ENCODE measurements at places on chromosomes 7 and 10.

DNA sequence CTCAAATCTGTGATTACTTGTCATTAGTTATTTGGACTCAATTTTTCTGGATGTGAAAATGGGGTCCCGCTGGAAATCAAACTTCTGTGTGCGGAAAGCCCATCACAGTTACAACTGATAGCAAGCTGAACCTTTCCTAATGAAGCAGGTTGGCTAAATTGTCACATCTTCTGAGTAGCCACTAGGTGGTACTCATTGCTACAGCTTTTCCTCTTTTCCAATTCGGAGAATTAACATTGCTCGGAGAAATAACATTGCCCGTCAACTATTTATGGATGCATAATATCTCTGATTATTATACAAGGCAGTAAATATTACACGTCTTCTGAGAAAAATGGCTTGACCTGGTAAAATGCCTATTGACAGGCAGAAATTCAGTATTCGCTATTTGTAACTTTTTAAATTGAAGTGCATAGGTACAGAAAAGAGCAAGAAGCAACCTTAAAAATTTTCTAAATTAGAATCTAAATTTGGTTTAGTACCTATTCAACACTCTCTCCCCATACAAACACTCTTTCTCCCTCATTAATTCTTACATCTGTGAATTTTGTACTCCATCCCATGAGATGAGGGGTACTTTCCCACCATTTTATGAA, 17.3 kb upstream of the BLOC1S2 start:
- DNase-seq, result no peak

- DNase-seq, result no peak
Measured at GRCh38 chr10:48598936-48599829, 5.7 kb downstream of the ARHGAP22 start.

DNA sequence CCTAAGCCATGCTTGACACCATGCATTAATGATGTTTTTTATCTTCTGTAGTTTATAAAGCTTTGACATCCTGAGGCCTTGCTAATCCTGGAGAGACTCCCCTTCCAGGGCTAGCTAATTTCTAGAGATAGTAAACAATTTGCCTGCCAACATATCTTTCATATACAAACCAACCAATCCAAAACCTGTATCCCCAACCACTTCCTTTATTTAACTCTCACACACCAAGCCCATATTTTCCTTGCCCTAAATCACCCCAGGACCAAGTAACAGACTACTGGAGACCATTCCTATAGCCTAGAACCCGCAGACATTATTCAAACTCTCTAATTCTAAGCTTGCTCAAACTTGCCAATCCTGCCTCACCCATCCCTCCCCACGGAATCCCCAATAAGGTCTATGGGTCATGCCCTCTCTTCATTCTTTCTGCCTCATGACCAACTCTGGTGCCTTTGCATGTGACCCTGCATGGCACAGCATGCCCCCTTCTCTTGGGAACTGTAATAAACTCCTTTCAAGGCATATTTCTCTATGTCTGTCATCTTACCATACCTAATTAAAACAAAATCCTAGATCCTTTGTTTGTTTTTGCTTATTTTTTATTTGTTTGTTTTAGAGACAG, 116.6 kb upstream of the CACUL1 start:
- no peak for DNase-seq

- no peak for DNase-seq
Measured at GRCh38 chr10:113822174-113822573, 31.7 kb downstream of the DCLRE1A start.

DNA sequence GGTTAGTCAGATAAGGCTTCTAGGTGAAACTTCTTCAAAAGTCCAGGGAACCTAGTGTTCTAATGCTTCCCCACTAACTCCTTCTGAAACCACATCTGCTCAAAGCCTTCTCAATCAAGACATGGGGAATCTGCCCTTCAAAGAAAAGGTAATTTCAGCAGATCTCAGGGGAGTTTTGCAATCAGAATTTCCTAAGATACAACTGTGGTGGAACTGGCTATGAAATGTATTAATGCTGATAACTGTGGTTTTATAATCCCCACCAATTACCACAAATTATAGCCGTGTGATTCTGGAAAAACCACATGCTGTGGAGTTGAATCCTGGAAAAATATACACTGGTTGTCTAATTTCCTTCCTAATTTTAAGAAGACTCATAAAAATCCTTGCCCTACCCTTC, 233.8 kb downstream of the SORCS1 start:
- DNase-seq, result no peak

GRCh38 chr7:130133029-130133782, 62.9 kb downstream of the KLHDC10 start:
- DNase-seq, result no peak

Measured in AG09319 (cell line).